ENCODE measurements at places on chromosomes 6 and 20.

- no peak for DNase-seq
These were observed 34.6 kb downstream of the SLC16A10 start for GRCh38 chr6:111121789-111122350.

DNA sequence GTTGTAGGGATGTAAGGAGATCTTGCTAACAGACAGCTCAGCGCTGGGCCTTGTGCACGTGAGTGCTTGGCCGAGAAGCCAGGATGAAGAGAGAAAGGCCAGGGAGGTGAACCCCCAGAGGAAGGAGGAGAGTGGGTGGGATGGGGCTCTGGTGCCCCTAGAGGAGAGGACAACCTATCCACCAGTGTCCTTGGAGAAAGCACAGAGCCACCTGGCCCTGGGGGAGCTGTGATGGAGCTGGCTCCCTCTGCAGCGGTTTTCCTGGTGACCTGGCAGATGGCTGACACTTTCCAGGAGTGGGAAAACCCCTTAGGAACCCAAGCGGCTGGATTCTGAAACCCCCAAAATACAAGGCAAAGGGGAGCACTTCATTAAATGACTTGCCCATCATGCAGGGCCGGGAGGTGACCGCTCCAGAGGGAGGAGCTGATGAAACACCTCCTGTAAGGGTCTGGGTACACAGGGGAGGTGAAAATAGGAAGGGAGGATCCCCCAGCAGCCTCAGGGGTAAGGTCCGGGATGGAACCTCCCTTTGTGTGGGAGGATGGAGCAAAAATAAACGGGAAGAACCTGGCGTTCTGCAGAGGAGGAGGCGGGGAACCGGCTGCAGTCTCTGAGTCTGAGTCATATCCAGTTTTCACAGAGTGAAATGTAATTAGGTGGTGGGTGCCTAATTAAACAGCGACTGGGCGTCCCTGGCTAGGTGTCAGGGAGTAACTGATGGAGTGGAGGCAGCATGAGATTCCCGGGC is 80.4 kb downstream of the SULF2 start:
- no peak for DNase-seq

GRCh38 chr6:17047889-17048288 is 54.0 kb upstream of the STMND1 start:
- DNase-seq: no peak

DNA sequence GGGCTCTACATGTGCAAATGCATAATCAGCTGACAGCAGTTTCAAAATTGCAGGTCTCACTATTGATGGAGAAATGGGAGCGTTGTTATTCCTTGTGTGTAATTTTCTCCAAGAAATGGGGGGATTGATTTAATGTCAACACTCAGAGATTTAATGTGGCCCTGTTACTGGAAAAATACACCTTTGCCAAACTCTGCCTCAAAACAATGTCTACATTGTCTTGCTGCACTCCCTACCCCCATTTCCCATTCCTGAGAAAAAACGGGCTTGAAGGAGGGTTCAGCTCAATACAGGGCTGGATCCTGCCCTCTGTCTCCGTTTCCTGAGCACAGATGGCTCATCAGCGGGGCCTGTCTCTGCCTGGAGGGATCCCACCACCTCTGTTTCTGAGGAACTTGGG is 18.4 kb downstream of the EDN3 start:
- no peak for DNase-seq

- DNase-seq: no peak
These were observed 630 bp downstream of the LIME1 start for GRCh38 chr20:63736893-63737694.

DNA sequence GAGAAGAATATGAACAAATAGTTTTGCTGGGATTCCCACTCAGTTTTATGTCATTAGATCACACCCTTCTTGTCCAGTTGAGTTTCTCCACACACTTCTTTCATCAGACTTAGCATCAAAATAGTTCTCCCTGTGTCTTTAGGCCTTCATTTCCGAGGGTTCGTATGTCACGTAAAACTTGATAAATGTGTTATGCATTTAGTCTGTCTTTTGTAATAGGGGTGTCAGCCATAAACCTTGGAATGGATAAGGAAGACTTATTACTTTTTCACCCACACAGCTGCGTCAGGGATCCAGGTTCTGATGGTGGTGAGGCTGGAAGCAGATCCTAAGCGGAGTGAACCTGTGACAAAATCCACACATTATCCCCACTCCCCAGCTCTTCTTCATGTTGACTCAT is 246.8 kb downstream of the CD83 start:
- DNase-seq: no peak

GRCh38 chr6:131917763-131918649 is 33.2 kb downstream of the CCN2 start:
- no peak for DNase-seq

- no peak for DNase-seq
These were observed 122.3 kb downstream of the QKI start for GRCh38 chr6:163536770-163537169.

DNA sequence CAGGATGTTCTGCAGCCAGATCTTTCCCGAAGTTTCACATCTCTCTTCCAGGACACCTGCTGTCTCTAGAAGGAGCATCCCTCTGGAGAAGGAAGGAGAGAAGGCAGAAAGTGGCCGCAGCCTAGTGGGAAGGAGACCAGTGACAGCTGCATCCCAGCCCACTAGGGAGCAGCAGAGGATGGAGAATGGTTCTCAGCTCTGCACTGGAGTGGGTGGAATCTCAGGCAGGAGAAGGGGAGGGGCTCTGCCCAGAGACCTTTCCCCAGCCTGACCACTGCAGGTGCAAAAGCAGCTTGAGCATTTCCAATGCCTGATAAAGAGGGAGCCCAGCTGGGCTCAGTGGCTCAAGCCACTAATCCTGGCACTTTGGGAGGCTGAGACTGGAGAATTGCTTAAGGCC is 32.3 kb downstream of the NCR2 start:
- no peak for DNase-seq

GRCh38 chr6:42598300-42598699 is 34.5 kb downstream of the UBR2 start:
- no peak for DNase-seq

- DNase-seq: no peak
These were observed 72.6 kb downstream of the SHPRH start for GRCh38 chr6:145891565-145891964.

Data from activated T-cell treated with anti-CD3 and anti-CD28 coated beads for 4 hours (primary cell).